ENCODE measurements at places on chromosomes 4 and X.

DNA sequence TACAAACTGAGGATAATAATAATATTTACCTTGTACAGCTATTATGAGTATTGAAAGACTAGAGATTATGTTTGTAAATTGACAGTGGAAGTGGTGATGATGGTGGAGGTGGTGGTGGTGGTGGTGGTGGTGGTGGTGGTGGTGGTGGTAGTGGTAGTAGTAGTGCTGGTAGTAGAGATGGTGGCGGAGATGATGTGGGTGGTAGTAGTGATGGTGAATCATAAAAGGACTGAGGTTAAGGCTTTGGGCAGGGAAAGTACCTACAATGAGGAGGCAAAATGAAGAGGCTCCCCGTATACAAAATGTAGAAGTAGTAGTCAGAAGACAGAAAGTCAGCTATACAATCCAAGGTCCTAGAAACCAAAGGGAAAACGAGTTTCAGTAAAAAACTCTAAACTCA lies 214.1 kb downstream of the BCOR start:
- peak; percentile 31 for DNase-seq

DNA sequence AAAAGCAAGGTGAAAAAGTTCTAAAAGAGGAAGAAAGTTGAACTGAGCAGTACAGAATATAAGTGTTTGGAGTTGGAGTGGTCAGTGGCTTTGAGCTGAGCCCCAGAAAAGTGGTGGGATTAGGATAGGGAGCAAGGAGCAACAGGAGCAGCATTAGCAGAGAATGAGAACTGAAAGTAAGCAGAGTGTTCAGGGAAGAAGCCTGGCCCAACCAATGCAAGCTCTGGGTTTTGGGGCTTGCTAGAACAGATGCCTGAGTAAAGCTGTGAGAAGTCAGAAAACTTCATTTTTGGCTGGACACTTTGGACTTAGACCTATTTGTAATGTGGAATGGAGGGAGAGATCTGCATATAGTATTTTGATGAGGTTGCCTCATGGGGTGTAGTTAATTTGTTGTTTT lies 17.8 kb downstream of the JADE1 start:
- DNase-seq, result no peak

DNA sequence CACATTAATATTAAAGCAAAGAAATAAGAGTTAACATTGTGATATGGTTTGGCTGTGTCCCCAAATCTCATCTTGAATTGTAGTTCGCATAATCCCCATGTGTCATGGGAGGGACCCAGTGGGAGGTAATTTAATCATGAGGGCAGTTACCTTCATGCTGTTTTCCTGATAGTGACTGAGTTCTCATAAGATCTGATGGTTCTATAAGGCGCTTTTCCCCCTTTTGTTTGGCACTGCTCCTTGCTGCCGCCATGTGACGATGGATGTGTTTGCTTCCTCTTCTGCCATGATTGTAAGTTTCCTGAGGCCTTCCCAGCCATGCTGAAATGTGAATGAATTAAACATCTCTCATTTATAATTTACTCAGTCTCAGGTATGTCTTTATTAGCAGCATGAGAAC lies 153.8 kb upstream of the GALNT7 start:
- DNase-seq, result no peak

- no peak for DNase-seq
Measured at GRCh38 chr4:104424475-104424941, 70.2 kb downstream of the CXXC4 start.

All from CD4-positive, alpha-beta T cell treated with Interleukin-15 for 4 hours (primary cell).